Thymus (tissue), 14 donors: ENCODE measurements at places on chromosomes 16 and 17. TPM values are rescaled to one million over a fixed set of nuclear protein-coding genes. Genes with fewer than 3 reads are reported as not detected.
A peak's percentile ranks its signal among the peaks of the same experiment; 100 is the strongest.

- no peak for DNase-seq
Observed at GRCh38 chr16:10688291-10688690, 6.4 kb downstream of the TEKT5 start.

GRCh38 chr16:89847051-89847939 is 19.0 kb downstream of the SPIRE2 start:
- DNase-seq, result no peak

- DNase-seq, result no peak
Observed at GRCh38 chr16:75745242-75745641, 19.0 kb upstream of the CPHXL start.

DNA sequence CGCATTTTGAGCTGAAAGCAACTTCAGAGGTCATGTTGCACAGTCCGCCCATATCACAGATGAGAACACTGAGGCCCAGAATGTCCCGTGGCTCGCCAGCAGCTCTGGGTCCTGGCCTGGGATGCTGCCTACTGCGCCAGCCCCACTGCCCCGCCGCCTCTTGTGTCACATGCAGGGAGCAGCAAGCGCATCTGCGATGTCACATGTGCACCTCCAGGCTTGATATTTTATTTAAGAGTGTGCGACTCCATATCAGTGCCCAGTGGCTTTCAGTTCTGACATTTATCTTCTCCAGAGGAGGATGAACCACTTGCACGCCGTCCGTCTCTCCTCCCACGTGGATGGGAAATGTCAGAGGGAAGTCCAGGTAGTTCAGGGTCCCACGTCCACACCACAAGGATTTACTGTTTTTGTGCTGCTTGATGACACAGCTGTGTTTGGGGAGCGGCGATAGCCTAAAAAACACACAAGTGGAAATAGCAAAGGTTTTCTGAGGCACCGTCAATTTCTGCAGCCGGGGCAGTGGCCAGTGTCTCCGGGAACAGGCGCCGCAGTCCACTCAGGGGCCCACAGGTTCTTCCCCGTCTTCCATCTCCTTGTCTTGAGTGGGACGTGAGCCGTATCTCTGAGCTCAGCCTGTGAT is 7.0 kb upstream of the RBFOX3 start:
- no peak for DNase-seq

- peak; percentile 14 for DNase-seq
Observed at GRCh38 chr16:84925092-84925772, 86.1 kb downstream of the ZDHHC7 start.

GRCh38 chr16:47449788-47450187 is 11.1 kb downstream of the ITFG1 start:
- no peak for DNase-seq

DNA sequence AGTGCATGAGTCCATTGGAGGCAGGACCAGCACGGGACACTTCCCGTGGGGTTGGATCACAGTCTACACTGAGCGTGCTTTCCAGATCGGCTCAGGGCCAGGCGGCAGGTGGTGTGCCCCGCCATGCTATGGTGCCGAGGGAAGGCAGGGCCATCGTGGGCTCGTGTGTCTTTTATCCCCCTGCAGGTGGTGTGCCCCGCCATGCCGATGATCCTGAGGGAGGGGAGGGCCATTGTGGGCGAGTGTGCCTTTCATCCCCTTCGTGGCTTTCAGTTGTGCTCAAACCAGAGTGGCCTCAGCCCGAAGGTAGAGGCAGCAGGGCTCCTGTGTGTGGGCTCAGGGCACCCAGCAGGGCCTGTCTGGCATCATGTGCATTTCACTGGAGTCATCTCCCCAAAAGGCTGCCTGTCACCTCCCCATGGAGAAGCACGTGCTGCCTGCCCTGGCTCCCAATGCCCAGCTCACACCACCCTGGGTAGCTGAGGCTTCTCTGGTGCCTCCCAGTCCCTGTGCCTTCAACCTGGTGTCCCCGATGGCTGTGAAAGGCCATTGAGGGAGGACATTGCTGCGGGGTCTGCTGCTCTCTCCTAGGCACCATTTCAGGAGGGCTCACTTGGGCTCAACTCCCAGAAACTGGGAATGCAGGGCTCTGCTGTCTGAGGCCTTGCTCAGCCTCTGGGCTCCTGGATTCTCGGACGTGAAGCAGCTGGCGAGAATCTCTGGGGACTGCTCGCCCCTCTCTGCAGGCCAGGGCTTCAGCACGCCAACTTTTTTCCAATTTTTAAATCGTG is 207.6 kb downstream of the NPIPB11 start:
- DNase-seq, result no peak

- DNase-seq, result no peak
Observed at GRCh38 chr17:65558311-65558682, 3.2 kb downstream of the AXIN2 start.

- no peak for DNase-seq
Observed at GRCh38 chr16:12507366-12507765, 296.3 kb downstream of the CPPED1 start.

DNA sequence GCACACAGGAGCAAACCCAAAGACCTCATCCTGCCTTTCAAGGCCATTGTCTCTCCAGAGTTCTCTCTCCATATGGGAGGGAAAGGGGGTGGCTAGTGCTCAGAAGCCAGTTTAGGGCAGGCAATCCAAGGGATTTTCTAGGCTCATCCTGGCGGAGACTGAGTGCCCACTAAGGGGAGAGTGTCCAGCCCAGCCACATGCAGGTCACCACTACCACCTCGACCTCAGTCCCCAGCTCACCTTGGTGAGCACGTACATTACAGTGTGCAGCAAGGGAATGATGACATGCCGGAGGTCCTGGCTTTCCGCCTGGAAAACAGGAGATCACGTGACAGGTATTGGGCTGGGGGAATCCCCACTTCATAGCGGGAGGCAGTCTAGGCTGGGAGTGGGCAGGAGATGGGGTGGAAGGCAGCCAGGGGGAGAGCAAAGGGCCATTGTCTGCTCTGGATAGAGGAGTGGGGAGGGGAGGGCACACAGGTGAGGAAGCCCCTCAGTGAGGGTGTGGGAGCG is 29.9 kb downstream of the PIK3R6 start:
- DNase-seq, result no peak

DNA sequence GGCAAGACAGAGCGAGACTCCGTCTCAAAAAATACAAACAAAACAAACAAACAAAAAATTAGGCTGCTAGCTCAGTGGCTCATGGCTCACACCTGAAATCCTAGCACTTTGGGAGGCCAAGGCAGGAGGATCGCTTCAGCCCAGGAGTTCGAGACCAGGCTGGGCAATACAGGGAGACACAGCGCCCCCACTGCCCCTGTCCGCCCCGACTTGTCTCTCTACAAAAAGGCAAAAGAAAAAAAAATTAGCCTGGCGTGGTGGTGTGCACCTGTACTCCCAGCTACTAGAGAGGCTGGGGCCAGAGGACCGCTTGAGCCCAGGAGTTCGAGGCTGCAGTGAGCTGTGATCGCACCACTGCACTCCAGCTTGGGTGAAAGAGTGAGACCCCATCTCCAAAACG is 531 bp upstream of the CDH1 start:
- DNase-seq, result no peak

GRCh38 chr17:62668091-62668804 is 40.8 kb downstream of the MRC2 start:
- DNase-seq, result no peak

DNA sequence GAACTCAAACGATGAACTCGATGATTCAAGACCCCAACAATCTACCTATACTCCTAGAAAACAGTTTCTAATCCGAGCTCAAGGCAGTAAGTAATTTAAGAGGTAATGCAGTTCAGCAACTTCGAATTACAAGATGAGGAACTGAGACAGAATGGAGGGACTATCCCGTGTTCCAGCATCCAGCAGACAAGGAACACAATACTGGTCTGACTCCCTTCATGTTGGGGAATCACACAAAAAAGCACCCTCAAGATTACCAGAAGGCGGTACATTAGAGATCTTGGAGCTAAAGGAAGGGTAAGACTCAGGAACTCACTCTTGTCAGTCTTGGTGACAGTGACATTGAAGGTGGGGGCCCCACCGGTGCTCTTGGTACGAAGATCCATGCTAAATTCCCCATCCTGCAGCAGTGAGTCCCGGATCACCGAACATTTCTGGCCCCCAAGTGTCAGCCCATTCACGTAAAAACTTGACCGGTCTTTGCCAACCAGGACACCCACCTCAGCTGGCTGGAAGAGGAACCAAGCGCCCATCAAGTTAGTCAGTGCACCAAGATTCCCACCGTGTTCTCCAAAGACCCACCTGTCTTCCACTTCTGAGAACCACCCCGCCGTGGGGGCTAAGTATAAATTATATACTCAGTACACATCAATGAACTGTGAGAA is 1.9 kb downstream of the PFN1 start:
- DNase-seq, result no peak

DNA sequence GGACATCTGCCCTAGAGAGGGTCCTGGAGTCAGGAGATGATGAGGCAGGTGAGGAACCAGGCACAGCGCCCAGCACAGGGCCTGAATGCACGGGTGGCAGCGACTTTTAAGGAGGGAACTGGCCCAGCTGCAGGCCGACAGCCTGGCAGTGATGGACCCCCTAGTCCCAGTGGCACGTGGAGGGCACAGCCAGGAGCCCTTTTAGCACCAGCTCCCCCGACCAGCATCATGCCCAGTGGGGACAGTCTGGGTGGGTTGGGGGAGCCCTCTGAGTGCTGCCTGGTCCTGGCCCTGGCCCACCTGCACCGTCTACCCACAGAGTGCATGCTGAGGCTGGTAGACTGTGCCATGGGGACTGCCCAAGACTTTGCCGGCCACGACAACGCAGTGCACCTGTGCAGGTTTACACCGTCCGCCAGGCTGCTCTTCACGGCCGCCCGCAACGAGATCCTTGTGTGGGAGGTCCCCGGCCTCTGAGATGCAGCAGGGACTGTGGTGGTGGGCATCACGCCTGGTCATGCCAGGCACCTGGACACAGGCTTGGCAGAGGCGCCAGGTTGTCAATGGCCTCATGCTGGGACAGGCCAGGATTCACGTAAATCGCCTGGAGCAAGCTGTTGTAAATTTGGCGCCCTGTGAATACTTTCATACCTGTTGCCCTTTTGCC is 686 bp upstream of the RHOT2 start:
- no peak for DNase-seq

GRCh38 chr16:60246086-60246485 is 1512.0 kb upstream of the GOT2 start:
- DNase-seq, result no peak

GRCh38 chr17:67868176-67868575 is 42.9 kb downstream of the BPTF start:
- DNase-seq, result no peak

- peak; percentile 27 for DNase-seq
Observed at GRCh38 chr16:28136751-28137434, 73.4 kb upstream of the GSG1L start.

DNA sequence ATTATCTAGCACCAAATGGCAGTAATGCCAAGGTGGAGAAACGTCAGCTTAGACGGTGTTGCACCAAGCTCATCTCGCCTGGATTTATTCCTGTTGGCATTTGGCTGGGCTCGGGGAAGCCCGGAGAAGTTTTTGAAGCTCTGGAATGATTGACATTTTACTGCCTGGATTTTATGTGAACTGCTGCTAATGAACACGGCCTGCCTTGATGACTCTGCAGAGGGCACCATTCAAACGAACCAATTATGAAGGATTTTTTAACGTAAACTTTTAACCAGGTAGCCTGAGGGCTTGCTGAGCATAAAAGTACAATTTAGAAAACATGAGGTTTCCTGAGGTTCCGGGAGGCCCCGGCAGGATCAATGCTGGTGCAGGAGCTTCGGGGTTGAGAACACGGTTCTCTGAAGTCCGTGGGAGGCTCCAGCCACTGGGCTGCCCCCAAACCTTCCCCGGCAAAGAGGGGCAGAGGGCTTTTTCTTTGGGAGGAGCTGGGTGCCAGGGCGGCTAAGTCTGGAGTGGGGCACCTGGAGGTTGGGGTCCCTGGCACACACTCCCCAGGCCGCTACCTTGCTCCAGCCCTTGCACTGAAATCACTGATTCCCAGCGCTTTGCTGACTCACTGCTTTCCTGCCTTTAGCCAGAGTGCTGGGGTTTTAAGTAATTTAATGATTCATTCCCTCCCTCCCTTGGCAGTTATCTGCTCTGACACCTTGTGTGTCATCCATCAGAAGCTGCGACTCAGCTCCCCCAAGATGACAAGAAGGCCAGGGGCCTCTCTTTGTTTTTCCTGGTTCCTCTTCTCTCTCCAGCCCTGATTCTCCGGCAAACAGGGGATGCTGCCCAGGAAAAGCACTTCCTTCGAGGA is 161.2 kb upstream of the IRX3 start:
- DNase-seq, result no peak

DNA sequence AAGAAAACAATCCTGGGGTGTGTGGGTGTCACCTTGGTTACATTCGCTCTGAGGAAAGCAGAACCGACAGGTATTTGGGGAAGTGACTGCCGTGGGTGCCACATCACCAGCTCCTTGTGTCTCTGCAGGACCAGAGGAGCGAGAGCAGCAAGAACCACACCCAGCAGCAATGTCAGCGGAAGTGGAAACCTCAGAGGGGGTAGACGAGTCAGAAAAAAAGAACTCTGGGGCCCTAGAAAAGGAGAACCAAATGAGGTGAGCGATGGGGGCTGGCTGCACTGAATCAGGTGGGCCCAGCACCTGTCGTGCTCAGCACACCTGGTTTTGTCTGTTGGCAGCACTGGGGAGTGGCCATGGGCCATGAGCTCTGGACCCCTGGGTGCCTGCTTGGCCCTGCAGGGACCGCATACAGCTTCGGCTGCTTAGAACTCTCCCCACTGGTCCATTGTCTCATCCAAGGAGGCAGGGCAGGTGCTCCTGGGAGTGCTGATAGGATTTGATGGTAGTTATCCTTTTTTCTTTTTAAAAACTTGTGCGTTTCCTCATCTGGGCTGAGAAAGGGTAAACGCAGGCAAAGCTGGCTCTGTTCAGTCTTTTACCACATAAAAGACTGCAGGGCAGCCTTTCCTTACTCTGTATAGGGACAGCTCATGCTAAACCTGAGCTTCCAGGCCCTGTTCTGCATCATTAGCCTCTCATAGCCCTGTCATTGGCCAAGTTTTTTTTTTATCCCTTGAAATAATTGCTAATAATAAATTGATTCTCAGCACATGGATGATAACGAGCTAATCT is 29.4 kb downstream of the HMOX2 start:
- DNase-seq, result peak; percentile 66

DNA sequence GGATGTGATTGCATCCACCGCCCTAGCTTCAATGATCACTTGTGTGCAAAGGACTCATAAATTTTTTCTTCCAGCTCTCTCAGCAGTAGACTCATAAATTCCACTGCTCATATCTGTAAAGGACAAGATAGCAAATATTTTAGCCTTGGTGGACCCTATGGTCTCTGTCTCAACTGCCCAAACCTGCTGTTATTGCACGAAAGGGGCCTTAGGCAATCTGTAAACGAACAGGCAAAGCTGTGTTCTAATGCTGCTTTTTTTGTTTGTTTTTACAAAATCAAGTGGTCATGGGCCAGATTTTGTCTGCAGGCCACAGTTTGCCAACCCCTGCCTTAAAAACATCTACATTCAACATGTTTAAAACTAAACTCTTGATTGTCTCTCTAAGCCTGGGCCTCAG is 34.1 kb downstream of the FAM20A start:
- DNase-seq, result no peak

- DNase-seq, result no peak
Observed at GRCh38 chr17:50047488-50048126, 8.3 kb upstream of the ITGA3 start.

Gene RNF112
- 0.14 TPM for total RNA-seq

Gene KRTAP1-5
- total RNA-seq, result not detected

Gene TLCD3B
- total RNA-seq, result 0.24 TPM

Gene BEAN1
- total RNA-seq, result 0.05 TPM

Gene CLEC18A
- 0.19 TPM for total RNA-seq

Gene SOX8
- total RNA-seq, result 1.3 TPM

Gene PRCD
- total RNA-seq, result 0.47 TPM
